ENCODE measurements at places on chromosomes 3 and 15.

DNA sequence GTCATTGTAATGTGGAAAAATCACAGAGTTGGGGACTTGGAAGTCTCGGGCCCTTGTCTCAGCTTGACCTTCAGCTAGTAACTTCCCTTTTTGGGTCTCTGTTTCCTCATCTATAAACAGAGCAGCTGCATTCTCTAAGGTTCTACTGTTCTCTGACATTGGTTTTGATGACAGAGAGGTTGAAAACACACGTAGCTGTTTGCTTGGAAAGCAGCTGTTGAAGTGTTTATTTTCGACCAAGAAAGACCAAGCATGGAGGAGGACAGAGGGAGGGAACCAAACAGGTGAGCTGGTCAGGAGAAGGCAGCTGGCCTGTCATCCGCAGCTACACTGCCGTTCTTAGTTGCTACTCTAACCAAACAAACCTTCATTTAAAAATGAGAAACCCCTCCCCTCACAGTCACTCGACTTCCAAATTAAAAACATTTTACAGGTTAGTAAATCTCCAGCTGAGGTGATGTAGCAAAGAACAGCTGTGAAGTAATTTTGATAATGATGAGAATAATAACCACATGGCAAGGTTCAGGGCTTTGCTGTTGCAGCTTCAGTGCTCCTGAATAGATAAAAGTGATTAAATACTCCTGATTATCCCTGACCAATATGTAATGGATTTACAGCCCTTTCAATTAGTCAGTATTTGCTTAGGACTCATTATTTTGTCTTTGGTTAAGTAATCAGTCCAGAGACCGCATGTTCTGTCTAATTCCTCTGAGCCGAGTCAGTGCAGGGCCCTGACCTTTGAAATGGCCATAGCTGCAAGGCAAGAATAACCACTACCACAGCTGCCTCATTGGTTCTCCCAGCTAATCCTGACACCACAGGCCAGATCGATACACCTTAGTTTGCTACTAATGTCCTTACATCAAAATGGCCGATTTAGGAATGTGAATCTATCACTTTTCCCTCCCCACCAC, 65.3 kb downstream of the MEIS2 start:
- no peak for DNase-seq

DNA sequence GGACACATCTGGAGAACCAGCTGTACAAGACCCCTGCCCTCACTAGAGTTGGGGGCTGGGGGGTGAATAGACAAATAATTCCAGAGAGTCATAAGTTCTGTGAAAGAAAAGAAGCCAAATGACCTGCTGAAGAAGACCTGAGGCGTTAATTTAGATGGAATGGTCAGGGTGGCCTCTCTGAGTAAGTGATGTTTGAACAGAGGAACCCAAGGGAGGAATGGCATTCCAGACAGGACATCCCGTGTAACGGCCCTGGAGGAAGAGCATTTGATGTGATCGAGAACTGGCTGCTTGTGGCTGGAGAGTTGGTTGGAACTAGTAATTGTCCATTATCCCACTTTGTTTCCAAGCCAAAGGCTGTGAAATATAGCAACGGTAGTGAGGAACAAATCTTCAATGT, 1.7 kb downstream of the NR2C2 start:
- DNase-seq = no peak

DNA sequence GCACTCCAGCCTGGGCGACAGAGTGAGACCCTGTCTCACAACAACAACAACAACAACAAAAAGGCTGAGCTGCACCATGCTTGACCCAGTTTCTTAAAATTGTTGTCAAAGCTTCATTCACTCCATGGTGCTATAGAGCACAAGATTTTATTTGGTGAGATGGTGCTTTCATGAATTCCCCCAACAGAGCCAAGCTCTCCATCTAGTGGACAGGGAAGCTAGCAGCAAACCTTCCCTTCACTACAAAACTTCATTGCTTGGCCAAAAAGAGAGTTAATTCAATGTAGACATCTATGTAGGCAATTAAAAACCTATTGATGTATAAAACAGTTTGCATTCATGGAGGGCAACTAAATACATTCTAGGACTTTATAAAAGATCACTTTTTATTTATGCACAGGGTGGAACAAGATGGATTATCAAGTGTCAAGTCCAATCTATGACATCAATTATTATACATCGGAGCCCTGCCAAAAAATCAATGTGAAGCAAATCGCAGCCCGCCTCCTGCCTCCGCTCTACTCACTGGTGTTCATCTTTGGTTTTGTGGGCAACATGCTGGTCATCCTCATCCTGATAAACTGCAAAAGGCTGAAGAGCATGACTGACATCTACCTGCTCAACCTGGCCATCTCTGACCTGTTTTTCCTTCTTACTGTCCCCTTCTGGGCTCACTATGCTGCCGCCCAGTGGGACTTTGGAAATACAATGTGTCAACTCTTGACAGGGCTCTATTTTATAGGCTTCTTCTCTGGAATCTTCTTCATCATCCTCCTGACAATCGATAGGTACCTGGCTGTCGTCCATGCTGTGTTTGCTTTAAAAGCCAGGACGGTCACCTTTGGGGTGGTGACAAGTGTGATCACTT, 2.0 kb downstream of the CCR5 start:
- no peak for DNase-seq

DNA sequence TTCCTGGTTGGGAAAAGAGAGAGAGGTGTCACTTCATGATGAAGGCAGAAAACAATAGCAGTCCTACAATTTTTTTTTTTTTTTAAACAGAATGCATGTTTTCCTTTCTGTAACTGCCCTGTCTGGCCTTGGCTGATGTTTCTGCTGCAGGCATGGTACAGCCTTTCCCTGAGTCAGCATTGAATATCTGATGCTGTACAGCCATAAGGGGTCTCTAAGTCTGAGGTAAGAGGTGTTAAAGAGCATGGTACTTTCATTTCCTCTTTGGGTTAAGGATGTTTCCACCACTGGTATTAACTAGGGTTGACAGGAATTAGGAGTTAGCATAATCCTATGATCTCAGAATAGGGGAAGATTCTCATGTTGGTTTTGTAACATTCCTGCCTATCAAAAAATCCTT, 147.4 kb downstream of the CHST2 start:
- DNase-seq = no peak

GRCh38 chr3:190108804-190109203, 11.9 kb downstream of the P3H2 start:
- DNase-seq = no peak

GRCh38 chr3:125083776-125084175, 28.0 kb upstream of the HEG1 start:
- no peak for DNase-seq

GRCh38 chr3:11718637-11719405, 75.1 kb upstream of the VGLL4 start:
- DNase-seq = peak; percentile 71

DNA sequence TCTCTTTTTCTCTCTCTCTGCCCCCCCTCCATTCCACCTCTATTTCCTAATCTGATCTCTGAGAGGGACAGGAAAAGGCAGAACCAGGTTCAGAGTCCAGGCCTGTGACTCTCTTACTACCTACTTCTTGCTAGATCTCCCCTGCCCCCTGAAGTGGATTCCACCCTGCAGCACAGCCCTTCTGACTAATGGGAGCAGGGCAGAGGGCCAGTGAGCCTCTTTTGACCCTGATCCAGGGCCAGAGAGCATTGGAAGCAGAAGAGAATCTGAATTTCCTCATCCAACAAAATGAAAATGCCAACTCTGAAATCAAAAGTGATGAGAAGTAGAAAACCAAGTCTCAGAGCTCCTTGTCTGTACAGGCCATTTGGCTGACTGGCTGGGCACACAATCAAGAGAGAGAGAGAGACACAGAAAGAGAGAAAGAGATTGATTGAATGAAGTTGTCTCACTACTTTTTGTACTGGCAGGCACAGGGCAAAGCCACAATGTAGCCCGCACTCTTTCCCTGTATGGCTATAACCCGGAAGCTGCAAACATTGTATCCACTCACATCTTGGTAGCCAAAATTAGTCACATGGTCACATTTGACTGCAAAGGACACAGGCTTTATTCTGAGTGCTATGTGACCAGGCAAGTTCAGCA, 31.6 kb upstream of the GLCE start:
- DNase-seq = no peak

GRCh38 chr15:72068856-72069255, 49.1 kb downstream of the MYO9A start:
- peak; percentile 25 for DNase-seq

GRCh38 chr3:48694610-48695392, 9.1 kb upstream of the NCKIPSD start:
- DNase-seq = peak; percentile 3

GRCh38 chr3:196081002-196081833, 672 bp downstream of the TFRC start:
- peak; percentile 44 for DNase-seq

GRCh38 chr3:29486096-29486495, 205.2 kb downstream of the RBMS3 start:
- no peak for DNase-seq

- no peak for DNase-seq
Measured at GRCh38 chr3:105414841-105415240, 48.1 kb downstream of the ALCAM start.

DNA sequence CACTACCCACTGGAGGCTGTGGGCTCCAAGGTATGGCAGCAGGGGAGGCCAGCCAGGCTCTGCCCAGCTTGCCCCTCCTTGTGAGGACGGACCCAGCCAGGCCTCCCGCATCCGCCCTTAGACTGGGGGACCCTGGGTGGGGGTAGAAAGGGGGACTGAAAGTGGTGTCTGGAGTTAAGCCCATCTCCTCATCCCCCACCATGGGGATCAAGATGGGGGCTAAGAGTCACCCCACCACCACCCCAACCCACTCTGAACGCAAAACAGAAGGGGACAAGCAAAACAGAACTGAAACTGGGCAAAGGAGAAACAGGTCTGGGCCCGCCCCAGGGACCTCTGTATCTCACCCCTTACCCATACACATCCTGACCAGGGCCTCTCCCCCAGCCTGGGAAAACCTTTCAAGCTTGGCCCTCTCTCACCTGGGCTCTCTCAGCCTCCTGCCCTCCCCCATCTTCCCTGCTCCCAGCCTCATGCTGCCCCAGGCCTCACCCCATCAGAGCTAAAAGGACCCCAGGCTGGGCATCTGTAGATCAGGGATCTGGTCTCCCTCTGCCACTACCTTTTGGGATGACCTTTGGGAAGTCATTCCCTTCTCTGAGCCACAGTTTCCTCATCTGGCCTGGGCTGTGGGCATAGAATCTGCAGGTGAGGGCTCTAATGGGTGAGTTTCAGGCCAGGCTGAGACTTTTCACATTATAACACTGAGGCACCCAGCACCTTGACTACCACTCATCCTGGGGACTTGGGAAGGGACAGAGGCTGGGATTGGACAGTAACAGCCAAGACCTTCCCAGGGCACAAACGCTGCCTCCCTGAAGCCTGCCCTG, 30.0 kb upstream of the CYP11A1 start:
- DNase-seq = no peak

DNA sequence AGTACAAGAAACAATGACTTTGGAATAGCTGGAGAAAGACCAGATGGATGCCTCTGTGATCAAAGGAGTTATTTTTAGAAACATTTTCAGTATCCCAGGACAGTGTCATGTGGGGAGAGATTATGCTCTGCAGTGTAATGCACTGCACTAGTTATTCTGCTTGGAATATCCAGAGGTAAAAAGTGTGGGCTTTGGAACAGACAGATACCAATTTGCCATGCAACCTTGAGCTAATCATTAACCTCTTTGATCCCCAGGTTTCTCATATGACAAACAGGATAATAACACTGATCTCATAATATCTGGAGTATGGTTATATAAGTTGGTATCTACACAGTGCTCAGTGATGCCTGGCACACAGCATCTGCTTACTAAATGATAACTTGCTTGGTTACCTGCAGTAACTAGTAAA, 12.2 kb upstream of the SLC7A14 start:
- no peak for DNase-seq

- DNase-seq = no peak
Measured at GRCh38 chr3:14802381-14802731, 16.4 kb upstream of the FGD5 start.

DNA sequence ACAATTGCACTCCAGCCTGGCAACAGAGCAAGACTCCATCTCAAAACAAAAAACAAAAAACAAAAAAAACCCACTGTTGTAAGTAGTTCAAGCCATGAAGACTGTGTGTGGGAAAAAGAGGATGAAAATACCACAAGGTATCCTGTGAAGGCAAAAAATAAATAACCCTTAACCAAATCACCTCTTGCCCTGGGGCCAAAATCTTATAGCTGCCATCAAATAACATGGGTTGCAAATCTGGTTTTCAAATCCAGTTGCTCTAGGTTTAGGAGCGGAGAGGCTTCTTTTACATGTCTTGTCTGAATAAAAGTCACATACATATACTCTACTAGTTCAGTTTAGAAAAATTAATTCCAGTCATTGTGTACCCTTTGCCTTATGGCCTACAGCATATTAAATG, 87.0 kb upstream of the STT3B start:
- DNase-seq = no peak

DNA sequence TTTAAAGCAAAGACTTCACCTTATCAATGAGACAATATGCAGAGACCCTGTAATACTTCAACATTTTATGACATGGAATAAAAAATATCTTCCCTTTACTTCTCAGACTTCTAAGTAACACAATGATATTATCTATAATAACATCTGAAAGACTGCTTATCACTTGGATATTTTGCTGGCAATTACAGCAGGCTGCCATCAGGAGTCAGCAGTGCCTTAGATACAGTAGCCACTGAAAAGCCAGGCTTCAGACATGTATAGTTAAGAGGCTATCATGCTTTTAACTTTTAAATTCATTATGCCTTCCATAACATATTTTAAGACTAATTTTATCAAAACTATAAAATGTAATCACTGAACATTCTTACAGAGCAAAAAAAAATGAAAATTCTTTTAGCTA, 227.5 kb downstream of the NEK10 start:
- DNase-seq = no peak

DNA sequence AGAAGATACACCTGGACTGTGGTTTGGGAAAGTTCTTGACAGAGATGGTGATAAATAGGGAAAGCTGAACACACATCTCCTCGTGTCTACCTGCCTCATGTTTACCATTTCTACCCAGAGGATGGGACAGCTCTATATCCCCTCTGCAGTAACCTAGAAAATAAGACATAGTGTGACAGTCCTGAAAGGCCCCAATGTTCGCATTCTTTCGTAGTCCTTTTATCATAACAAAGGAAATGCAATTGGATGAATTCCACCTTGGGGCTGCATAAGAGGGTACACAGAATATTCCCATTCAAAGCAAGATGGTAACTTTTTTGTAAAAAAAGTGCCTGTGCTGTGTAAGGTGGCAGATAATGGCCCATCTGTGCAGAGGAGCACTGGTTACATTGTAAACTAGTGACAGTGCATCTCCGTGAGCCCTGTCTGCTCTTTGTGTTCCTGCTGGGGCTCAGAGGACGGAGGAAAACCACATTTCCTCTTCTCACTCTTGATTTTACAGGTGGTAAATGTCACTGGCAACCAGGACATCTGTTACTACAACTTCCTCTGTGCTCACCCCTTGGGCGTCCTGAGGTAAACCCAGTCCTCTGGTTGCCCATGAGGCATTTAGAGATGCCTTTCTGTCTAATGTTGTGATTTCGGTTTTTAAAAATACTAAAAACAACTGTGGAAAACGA, 74.3 kb downstream of the SIDT1 start:
- no peak for DNase-seq

DNA sequence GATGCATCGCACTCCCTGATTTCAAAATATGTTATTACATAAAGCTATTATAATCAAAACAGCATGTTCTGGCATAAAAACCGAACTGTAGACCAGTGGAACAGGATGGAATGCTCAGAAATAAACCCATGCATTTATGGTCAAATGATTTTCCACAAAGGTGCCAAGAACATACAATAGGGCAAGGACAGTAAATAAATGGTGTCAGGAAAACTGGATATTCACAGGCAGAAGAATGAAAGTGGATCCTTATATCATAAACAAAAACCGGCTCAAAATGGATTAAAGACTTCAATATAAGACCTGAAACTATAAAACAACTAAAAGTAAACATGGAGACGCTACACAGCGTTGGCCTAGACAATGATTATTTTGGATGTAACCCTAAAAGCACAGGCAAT, 22.6 kb downstream of the USP50 start:
- no peak for DNase-seq

All from HuH-7.5 (cell line).